ENCODE measurements at places on chromosomes 5 and 9.

DNA sequence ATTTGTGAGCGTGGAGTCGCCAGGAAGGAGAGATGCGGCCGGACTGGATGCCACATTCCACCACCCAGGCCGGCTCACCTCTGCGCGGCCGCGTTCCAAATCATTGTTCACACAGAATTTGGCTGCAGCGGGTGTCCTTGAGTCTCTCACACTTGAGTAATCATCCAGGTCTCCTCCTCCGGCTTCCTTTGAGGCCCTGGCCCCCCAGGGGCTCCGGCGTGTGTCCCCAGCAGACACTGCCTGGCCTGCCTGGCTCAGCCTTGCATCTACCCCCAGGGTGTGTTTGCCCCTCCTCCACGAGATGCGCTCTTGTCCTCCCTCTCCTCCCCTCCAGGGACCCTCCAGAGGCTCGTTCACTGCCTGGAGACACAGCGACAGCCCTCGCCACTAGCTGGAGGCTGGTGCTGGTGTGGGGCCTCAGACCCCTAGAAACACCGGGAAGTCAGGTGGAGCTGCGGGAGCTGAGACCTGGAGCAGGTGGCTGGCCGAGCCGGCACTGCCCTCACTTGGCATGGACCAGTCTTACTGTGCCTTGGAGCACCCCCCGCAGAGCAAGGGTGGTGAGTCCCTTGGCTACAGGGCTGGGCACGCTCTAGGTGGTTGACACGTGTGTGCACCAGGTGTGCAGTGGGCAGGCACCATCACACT, 7.0 kb upstream of the SLC9A3 start:
- no peak for DNase-seq

- DNase-seq = no peak
Observed at GRCh38 chr9:32704343-32704742, 68.9 kb upstream of the TAF1L start.

DNA sequence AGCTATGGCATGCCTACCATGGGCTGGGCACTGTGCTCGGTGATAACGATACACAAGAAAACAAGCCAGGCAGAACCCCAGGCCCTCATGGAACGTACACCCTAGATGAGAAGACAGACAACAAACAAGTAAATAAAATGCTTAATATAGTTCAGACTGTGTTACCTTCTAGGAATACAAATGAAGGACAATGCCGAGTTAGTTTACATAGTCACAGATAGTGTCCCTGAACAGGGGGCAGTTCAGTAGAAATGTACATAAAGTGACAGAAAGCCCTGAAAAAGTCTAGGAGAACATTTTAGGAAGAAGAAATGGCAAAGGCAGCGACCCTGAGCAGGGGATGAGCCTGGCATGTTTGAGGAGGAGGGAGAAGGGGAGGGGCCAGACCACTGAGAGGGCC, 21.7 kb downstream of the SLC22A5 start:
- no peak for DNase-seq

GRCh38 chr5:177393206-177393765, 7.2 kb downstream of the PFN3 start:
- DNase-seq = peak; percentile 61

Data from bone marrow (tissue), 2 donors.